Globus pallidus (tissue), 1 donor: ENCODE measurements at places on chromosomes 16 and 17.
A peak's percentile ranks its signal among the peaks of the same experiment; 100 is the strongest.

DNA sequence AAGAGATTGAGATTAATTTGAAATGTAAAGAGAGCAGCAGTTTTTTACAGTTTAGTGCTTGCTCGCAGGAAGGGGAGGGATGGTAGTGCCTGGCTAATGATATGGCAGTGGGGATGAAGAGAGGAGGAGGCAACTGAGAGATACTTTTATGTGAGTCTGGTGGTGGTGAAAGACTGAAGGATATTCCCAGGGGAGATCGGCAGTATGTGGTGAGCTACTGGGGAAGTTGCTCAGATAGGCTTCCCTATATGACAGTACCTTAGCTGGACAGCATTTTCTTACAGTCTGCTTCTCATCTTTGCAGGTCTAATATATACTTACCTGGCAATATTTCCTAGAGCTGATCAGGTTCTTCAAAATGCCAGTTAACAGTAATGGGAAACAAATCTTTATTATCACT, 8.6 kb downstream of the CEP95 start:
- no peak for DNase-seq

GRCh38 chr17:56638591-56639051, 45.1 kb downstream of the NOG start:
- DNase-seq: no peak

DNA sequence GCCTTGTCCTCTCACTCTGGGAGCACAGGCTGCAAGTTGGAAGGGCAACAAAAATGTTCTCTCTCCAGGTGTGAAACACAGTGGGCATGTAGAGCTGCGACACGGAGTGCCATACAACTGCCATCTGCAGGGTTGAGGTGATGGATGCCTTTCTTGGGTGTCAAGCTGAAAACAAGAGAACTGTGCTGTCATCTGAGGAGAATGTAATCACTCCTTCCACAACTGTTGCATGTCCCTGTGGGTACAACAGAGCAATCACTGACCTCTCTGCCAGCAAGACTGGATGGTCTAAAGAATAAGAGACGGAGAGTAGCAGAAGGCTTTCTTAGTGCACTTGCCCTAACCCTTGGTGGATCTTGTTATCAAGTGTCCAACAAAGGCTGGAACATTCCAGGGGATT, 29.2 kb downstream of the SLFN11 start:
- no peak for DNase-seq

DNA sequence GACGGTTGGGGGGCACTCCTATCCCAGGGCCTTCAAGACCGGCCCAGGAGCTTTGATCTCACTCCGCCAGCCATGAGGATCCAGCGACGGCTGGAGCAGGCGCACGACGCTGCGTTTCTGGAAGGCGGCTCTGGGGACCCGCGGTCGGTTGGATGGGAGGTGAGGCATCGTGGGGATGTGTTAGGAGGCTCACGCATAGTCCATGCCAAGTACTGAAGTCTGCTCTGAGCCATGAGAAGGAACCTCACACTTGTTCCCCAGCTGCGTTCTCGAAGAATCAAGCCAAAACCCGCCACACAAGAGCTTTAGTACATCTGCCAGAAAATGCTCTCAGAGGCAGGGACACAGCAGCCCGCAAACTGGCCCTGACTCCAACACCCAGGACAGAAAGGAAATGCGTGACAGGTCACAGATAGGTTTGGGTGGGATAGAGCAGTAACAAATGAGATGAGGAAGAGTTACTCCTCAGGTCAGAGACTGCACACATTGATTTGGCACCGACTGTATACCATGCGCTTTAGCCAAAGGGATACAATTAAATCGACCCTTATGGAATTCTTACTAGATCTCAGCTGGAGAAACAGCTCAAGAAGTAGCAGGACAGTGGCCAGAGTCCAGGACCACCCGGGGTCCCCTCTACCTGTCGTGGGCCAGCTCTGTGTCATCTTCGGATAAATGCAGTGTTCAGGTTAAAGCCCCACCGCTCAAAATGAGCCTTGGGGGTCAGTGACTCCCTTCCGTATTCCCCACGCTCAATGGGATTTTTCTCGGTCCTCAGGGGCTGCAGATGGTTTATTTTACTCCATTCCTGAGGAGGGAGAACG, 6.7 kb upstream of the GSG1L start:
- peak; percentile 8 for DNase-seq

DNA sequence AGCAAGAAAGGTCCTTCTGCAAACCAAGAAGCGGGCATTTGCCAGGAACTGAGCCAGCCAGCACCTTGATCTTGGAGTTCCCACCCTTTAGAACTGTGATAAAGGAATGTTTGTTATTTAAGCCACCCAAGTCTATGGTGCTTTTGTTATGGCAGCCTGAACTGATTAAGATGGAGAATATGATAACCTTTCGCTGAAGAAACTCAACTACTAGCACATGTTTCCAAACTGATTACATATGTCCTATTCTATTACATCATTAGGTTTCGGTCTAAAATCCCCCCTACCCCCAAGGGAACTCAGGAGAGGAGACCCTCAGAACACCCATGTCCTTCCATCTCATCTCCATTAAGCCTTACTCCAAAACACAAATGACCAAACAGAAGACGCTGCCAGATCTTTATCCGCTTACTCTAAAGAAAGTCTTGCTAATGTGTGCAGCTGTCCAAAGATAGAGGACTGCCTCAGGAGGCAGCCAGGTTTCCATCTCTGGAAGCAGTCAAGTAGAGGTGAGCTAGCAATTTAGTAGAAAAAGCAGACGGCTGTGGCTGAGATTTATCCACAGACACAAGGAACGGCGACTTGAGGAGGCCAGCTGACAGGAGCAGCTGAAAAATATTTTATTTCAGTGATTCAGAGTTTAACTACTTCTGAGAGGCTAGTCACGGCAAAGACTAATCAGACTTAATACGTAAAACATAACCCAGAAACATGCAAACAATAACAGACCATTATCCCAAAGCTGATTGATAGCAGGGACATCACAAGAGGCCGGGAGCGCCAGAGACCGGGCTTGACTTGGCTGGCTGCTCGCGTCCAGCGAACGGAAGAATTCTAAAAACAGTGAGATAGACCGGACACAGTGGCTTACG, 611.4 kb upstream of the CDH5 start:
- no peak for DNase-seq

GRCh38 chr17:75526555-75527270, 1.2 kb downstream of the LLGL2 start:
- no peak for DNase-seq

DNA sequence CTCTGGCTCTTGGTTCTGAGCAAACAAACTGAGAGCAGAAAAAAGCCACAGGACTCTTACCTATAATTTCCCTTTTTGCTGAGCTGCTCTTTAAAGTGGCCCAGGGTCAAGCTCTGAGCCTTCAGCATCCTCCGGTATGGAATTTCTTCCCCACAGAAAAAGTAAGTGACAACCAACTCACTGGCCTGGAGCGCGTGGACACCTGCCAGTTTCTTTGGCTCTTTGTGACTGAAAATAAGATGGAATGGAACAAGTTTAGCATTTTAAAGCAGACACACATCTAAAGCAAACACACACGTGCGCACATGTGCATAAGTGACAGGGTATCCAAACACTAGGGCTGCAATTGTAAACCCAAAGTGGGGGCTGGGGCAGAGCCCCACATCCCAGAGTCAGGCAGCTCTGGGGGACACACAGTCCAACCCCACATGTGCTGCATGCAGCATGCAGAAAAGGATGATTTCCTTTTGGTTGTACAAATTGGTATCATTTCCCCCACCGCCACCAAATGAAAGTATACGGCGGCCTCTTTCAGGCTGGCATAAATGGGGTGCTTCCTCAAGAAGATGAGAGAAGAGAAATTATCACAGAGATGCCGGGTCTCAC, 27.5 kb downstream of the AXIN2 start:
- no peak for DNase-seq

DNA sequence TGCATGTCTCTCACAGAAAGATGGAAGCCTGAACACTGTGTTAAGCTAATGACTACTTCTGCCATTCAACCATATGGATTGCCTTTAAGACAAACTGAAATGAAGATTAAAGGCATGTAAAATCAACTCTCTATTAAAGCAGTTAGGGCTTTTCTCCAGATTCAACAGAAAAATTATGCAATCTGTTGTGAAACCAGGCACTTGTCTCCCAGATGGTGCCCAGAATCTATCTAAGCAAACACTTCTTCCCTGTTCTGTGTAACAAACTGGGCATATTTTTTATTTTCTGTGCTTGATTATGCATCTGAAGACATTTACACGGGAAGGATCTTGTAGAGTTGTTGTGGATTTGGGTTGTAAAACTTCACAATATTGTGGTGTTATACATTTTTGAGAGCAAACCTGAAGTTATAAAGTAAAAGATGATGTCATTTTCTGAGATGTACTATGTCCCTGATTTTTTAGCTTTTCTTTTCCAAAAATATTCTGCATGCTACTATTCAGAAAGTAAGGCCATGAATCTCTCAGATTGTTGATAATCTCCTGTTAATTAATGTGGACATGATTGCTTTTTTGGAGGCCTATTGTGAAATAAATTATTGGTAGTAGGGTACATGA, 1550.3 kb downstream of the CDH8 start:
- DNase-seq: no peak

DNA sequence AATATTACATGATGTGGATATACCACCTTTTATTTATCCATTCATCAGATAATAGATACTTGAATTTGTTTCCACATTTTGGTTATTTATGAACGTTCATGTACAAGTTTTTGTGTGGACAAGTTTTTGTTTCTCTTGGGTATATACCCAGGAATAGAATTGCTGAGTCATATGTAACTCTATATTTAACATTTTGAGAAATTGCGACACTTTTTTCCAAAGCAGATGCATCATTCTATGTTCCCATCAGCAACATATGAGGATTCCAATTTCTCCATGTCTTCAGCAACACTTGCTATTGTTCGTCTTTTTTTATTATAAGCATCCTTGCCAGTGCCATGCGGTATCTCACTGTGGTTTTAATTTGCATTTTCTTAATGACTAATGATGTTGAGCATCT, 93.9 kb downstream of the GSG1L start:
- no peak for DNase-seq

DNA sequence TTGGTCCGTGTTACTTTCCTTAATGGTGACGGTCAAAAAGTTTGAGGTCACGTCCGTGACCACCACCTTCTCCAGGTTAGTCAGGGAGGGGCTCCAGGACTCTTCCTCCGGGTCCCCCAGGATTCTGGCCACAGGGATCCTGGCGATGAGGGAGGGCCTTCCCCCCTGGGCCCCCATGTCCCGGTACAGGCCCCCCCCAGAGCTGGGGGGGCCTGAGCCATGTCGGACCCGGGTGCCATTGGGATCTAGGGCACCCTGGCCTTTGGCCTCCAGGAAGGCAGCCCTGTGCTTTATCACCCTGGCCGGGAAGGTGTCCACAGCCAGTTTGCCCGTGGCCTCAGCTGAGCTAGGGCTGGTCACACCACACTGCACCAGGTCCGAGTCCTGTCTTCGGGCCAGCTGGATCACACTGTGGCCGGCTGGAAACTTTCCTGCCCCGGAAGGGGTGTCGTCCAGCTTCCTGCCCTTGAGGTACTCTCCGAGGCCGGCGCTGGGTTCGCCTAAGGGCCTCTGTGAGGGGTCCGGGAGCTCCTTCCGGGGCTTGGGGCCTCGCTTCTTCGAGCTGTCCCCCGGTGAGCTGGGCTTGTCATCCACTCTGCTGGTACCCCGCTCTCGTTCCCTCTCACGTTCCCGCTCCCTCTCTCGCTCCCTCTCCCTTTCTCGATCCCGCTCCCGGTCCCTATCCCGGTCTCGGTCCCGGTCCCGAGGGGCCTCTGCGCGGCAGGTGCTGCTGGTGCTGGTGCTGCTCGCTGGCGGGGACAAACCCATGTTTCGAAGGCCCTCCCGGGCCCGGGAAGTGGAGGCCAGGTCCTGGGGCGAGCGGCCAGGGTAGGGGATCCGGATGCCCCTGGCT, 2.0 kb downstream of the CBX8 start:
- no peak for DNase-seq

GRCh38 chr16:30622455-30623032, 12.4 kb upstream of the ZNF689 start:
- no peak for DNase-seq

GRCh38 chr16:23318639-23319038, 16.5 kb downstream of the SCNN1B start:
- DNase-seq: no peak
